Cardiac septum (tissue), 1 donor: ENCODE measurements at places on chromosomes 1 and 21. TPM values are rescaled to one million over a fixed set of nuclear protein-coding genes. Genes with fewer than 3 reads are reported as not detected.

GRCh38 chr1:202072211-202072765 lies 50.4 kb upstream of the GPR37L1 start:
- no peak for DNase-seq

ADORA3 gene
- 0.51 TPM for total RNA-seq

SKI gene
- 39.9 TPM for total RNA-seq

GRCh38 chr1:147283011-147283410 lies 40.5 kb downstream of the CHD1L start:
- no peak for DNase-seq

DNA sequence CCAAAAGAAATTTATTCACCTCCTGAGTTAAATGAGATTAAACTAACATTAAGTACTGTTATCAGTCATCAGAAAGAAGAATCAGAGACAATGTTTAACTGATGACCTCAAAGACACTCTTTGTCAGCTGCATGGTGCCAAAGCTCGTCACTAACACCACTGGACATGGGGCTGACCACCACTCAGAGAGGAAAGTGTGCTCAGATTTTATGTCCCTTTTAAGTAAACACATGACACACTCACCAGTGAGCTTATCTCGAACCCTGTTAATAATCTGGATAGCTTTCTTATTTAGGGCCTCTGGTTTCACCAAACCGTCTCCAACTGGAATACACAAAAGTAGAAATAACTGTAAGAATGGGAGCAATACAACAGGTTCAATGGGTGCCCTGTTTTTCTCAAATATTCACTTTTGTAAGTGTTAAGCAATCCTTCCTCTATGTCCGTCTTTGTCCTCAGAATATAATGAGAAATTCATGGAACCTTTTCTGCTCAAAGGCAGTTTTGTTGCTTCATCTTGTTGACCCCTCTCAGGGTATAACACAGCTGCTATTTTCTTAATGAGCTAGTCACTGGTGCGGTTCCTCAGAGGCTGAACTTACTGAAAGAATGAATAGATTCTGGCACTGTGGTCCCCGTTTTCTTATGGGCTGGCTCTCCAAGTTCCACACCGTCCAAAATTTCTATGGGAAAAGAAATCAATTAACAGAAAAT lies 9.5 kb upstream of the EXOSC10 start:
- no peak for DNase-seq

DNA sequence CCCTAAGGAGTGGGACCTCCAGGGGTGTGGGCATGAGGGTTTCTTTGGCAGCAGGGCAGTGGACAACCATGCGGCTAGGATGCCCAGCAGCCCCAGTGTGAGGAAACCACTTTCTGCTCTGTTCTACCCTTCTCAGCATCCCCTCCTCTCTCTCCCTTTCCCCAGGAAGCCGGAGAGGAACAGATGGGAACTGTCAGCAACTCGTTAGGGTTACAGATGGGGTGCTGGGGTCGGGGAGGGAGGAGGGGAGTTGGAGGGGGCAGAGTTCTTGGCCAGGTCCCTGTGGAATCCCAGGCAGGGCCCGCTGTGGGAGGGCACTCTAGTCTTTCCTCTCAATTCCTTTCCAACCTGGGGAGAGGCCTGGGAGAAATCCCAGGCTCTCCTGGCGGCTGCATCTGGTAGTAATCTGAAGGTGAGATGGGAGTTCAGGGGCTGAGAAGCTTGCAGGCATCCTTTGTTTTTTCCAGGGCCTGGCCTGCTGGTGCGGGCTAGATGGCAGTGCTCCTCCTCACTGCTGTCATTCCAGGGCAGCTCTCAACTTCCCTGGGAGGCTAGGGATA lies 93.9 kb upstream of the CSF3R start:
- DNase-seq: no peak

GRCh38 chr1:173508541-173508940 lies 31.4 kb downstream of the PRDX6 start:
- no peak for DNase-seq

ZNF697 gene
- total RNA-seq: 15.1 TPM

ANKRD34A gene
- 2.9 TPM for total RNA-seq

DNA sequence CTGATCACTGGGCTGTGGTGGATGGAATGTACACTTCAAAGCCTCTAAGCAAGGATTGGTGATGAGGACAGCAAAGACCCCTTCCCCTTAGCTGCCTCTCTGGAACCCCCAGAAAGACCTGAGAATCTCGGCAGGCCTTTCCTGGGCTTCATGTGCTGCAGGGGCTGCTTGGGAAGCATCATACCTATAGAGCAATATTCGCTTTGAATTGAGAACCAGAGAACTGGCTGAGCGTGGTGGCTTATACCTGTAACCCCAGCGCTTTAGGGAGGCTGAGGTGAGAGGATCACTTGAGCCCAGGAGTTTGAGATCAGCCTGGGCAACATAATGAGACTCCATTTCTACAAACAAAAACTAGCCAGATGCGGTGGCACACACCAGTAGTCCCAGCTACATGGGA lies 22.0 kb downstream of the CSF1 start:
- peak; percentile 19 for DNase-seq

GRCh38 chr1:156359249-156359648 lies 9.8 kb upstream of the RHBG start:
- no peak for DNase-seq

GRCh38 chr1:45647248-45648021 lies 23.6 kb upstream of the CCDC17 start:
- DNase-seq: peak; percentile 76

GRCh38 chr1:28779751-28780408 lies 32.1 kb upstream of the OPRD1 start:
- no peak for DNase-seq

- no peak for DNase-seq
Measured at GRCh38 chr1:200161801-200162200, 134.3 kb downstream of the NR5A2 start.

- DNase-seq: no peak
Measured at GRCh38 chr1:81850031-81850430, 49.3 kb downstream of the ADGRL2 start.

DNA sequence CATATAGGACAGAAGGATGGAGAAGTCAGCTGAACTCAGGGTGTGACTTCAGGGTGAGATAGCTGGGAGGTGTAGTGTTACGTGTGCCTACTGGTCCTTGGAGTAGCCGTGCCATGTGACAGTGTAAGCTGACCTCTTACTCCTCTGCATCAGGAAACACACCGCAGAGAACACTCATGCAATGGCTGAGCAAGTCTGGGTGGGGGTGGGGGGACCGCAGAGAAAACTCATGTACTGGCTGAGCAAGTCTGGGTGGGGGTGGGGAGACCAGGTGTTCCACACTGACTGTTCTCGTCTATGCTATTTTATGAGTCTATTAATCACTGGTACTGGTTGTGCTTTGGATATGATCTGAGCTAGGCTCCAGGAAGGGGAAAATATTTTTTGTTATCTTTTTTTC lies 233.1 kb downstream of the PAPPA2 start:
- DNase-seq: no peak

DNA sequence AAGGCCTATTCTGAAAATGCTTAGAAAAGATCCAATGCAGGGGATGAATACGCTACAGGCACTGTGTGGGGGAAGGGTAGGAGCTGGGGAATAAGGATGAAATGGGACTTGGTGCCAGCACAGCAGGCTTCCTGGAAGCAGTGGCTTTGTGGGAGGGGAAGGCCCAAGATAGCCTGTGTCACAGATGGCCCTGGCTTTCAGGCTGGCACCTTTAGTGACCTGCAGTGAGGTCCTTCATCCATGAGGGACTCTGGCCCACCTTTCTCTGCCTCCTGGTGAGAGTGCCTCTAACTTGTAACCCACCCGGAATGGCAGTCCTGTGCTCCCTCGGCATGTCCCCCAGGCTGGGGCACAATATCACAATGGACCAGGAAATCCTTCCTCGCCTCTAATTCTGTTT lies 919 bp downstream of the CHI3L1 start:
- DNase-seq: peak; percentile 63

DNA sequence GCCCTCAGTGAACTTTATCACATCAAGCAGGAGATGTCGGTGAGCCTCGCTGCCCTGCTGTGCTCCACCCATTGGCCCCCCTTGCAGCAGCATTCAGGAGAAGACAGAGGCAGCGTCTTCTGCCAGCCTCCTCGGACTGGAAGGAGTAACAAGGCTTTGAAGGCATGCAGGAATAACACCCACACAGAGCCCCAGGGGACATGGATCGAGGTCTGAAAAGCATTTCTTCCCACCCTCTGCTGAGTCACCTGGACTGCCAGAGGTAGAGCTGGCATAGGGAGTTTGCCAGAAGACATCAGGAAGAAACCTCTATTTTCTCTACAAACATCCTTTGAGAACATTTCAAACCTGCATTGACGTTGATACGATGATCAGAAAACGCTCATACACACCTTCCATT lies 42.9 kb downstream of the COL18A1 start:
- DNase-seq: no peak

SELE gene
- 26.6 TPM for total RNA-seq

DNA sequence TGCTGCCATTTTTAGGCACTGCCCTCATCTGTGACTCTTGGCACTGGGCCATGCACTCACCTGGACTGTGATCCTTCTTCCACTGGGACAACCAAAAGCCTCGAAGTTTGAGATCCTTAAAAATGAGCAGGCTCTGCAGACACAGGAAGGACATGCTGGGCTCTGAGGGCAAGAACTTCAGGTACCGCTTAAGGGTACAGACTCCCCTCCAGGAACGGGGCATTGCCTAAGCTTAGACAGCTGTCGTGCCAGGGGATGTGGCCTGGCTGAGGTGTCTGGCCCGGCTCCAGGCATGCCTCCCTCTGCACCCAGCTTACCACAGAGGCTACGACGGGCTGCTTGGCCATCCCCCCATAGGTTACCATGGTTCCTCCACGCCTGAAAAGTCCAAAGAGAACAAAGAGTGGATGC lies 14.2 kb upstream of the SRSF4 start:
- DNase-seq: no peak
